T-helper 1 cell (primary cell): ENCODE measurements at places on chromosomes 11 and 22.

DNA sequence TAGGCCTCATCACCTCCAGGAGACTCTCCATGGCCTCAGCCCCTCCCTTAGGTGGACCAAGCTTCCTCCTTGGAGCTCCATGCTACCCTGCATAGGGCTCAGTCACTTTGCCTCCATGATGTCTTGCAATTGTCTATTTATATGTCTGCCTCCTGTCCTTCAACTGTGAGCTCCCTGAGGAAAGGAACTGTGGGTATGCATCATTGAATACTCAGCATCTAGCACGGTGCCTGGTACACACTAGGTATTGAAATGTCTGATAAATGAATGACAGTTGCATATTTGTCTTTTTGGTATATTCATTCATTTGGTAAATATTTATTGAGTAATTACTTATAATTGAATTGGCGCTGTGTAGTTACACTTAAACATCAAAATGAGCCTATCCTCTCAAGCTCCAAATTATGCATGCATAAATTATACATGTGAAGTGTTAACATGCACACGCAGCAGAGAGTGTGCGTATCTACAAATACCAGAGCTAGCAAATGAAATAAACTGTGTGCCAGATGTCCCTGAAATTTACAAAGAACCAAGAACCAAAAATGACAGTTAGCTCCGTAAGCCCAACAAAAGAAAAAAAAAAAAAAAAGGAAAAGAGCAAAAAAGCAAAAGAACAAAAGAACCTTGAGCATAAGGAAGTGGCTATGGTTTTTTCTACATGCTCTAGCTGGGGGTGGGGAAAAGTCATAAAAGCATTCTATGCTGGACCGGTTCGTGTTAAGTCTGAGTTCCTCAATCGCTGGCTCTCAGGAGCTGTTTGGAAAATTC is 25.2 kb downstream of the GRAP2 start:
- no peak for DNase-seq

GRCh38 chr22:31327806-31328543 is 18.2 kb downstream of the PATZ1 start:
- DNase-seq = no peak

- no peak for DNase-seq
Measured at GRCh38 chr11:125348141-125348651, 147.9 kb downstream of the FEZ1 start.

- no peak for DNase-seq
Measured at GRCh38 chr22:17336061-17336460, 33.2 kb upstream of the CECR2 start.

GRCh38 chr11:27696961-27697360 is 3.3 kb downstream of the BDNF start:
- no peak for DNase-seq
